ENCODE measurements at places on chromosomes 13 and 19. TPM values are rescaled to one million over a fixed set of nuclear protein-coding genes. Genes with fewer than 3 reads are reported as not detected.

- no peaks in the 10 kb centered on the region for H3K36me3 ChIP-seq
- no peaks in the 10 kb centered on the region for H3K27me3 ChIP-seq
- DNase-seq = no peak
- H3K4me1 ChIP-seq = no peaks in the 10 kb centered on the region
- no peak overlapping the region for H3K27ac ChIP-seq
Observed at GRCh38 chr19:42335971-42336370, 10.5 kb downstream of the MEGF8 start.

GRCh38 chr13:20411638-20412342 is 113.9 kb downstream of the CRYL1 start:
- H3K36me3 ChIP-seq = no peaks in the 10 kb centered on the region
- peaks cover 15% of the 10 kb centered on the region for H3K4me1 ChIP-seq
- no peaks in the 10 kb centered on the region for H3K27me3 ChIP-seq
- H3K27ac ChIP-seq = no peak overlapping the region
- no peak for DNase-seq

DNA sequence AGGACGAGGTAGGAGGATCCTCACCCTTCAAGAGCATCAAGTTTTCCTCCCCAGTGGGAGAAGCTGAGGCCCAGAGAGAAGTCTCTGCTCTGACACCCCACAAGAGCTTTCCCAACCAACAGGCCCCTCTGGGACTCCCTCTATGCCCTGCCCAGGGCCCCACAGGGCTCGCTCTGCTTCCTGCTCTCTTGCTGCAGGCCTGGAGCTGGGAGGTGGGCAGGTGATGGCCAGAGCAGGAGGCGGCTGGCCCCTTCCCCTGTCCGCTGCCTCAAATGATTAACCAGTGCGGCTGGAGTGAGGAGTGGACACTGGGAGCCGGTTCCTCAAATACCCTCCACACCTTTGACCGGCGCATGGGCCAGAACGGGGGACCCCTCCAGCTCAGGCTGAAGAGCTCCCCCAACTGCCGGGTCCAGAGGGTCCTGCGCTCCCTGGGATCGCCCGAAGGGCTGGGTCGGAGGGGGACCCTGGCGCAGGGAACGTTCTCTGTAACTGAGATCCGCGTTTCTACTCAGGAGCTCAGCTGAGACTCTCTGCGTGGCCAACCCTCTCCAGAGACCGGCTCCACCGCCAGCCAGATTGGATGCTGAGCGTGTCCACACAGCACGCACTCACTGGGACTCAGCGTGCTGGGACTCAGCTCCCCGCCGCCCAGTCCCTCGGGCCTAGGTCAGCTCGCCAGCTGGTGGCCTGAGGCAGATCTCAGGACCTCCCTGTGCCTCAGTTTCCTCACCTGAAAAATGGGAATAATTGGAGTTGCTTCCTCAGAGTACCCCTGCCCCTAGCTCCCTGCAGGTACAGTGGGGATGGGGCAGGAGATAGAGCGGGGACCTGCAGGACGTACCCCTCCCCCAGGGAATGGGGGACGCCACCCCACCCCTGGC is 6.7 kb upstream of the ONECUT3 start:
- H3K4me1 ChIP-seq = peaks cover 33% of the 10 kb centered on the region
- no peak overlapping the region for H3K4me3 ChIP-seq
- H3K27me3 ChIP-seq = peaks cover 51% of the 10 kb centered on the region
- H3K27ac ChIP-seq = no peak overlapping the region
- H3K36me3 ChIP-seq = no peaks in the 10 kb centered on the region
- no peak for DNase-seq

DNA sequence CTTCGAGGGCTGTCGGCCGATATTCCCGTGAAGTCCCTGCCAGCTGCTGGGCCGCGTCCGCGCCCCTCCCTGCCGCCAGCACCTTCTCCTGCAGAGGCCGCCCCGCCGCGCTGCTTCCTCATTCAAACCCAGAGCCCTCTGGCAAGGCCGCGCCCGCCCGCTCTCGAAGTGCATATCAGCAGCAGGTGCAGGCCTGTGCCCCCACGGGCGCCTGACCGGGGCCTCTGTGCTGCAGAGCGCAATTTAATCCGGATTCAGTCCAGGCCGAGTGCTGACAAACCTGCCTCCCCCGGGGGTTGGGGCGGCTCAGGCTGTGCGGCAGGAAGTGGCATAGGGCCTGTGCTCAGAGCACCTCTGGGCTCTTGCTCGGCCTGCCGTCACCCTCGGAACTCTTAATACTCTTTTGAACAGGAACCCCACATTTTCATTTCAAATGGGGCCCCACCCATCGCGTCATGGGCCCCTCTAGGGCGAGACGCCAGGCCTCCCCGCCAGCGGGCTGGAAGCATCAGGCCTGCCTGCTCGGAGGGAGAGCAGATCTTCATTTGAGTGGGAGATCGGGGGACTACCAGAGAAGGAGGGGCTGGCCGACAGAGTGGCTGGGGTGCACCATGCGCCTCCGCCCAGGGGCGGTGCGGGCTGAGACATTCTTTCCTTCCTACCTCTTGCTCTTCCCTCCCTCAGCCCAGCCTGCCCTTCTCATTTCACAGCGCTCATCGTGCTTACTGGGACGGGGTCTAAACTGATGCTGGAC is 125.7 kb downstream of the TNFRSF19 start:
- no peaks in the 10 kb centered on the region for H3K4me1 ChIP-seq
- H3K27ac ChIP-seq = no peak overlapping the region
- H3K27me3 ChIP-seq = no peaks in the 10 kb centered on the region
- H3K36me3 ChIP-seq = no peaks in the 10 kb centered on the region

DNA sequence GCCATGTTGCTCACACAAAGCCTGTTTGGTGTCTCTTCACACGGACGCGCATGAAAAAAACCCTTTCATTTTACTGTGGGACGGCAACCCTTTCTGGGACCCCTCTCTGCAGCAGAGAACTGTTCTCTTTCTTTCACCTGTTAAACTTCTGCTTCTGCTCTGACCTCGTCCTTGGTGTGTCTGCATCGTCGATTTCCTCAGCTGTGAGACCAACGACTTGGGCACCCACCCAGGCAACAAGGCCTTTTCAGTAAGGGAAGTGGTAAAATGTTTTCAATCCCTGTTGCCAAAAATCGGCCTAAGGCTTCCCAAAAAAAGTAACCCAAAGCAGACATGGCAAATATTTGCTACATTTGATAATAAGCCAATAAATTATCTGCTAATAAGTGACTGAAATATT is 515.3 kb downstream of the IRS2 start:
- no peak for DNase-seq
- H3K27ac ChIP-seq = no peak overlapping the region
- no peaks in the 10 kb centered on the region for H3K36me3 ChIP-seq
- no peaks in the 10 kb centered on the region for H3K27me3 ChIP-seq
- no peak overlapping the region for H3K4me3 ChIP-seq
- H3K4me1 ChIP-seq = no peaks in the 10 kb centered on the region

GRCh38 chr13:59771272-59771671 is 392.5 kb downstream of the DIAPH3 start:
- H3K27me3 ChIP-seq = no peaks in the 10 kb centered on the region
- no peak overlapping the region for H3K27ac ChIP-seq

DNA sequence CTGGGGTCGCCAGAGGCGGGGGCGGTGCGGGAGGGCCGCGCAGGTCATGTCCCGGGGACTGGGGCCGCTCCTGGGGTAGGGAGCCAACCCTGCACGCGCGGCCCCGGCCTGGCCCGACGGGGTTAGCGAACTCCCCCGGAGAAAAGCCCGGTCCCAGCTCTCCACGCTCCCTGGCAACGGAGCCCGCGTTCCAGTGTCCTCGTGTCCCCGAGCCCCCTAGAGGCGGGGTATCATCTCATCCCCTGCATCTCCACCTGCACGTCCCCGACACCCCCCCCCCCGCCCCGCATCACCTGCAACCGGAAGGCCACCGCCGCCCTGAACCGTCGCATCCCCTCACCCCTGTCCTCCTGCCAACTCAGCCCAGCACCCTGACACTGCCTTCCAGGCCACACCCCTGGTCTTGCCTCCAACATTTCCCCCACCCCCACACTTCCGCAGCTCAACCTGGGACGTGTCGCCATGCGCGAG is 2.7 kb downstream of the WDR88 start:
- H3K4me3 ChIP-seq = no peak overlapping the region
- peaks cover 13% of the 10 kb centered on the region for H3K36me3 ChIP-seq
- DNase-seq = no peak
- H3K4me1 ChIP-seq = no peaks in the 10 kb centered on the region

DNA sequence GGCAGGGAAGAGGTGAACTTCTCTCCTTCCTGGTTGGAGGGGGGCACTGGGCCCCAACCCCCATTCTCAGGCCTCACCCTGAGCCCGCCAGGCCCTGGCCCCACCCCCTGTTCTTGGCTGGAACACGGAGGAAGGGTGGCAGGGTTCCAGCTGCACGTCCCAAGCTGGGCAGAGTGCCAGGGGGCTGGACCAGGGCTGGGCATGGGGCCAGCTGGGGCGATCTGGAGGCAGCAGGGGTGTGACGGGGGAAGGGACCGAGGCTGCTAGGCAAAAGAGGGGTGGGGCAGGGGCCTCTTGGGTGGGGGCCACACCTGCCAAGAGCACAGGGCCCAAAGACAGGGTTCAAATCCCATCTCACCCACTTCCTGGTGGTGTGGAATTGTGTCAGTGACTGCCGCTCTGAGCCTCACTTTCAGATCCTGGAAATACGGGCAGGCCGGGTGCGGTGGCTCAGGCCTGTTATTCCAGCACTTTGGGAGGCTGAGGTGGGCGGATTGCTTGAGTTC is 2.2 kb downstream of the HIF3A start:
- peak; percentile 97 for DNase-seq
- peak overlapping the region; percentile 60 for H3K4me3 ChIP-seq
- H3K36me3 ChIP-seq = no peaks in the 10 kb centered on the region

DNA sequence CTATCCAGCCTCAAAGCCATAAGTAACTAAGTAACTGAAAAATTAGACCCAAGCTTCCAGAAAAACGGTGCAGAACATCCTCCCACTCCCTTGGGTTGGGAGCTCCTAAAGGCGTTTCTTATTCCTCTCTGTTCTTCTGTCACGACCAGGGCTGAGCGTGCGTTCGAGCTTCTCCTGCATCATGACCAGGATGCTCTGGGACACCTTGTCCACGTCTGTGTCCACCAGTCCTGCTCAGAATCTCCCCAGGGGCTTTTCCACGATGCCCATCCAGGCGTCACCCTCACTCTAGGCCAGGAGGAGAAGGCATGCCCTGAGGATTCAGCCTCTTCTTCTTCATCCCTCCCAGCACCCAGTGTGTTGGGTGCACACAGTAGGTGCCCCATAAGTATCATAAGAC is 37.8 kb upstream of the GAS6 start:
- no peaks in the 10 kb centered on the region for H3K27me3 ChIP-seq
- no peaks in the 10 kb centered on the region for H3K4me1 ChIP-seq
- no peak overlapping the region for H3K4me3 ChIP-seq

- H3K36me3 ChIP-seq = no peaks in the 10 kb centered on the region
- no peak overlapping the region for H3K27ac ChIP-seq
- no peak for DNase-seq
- H3K4me1 ChIP-seq = peaks cover 26% of the 10 kb centered on the region
- H3K27me3 ChIP-seq = no peaks in the 10 kb centered on the region
Observed at GRCh38 chr13:39452417-39452816, 150.6 kb downstream of the LHFPL6 start.

DNA sequence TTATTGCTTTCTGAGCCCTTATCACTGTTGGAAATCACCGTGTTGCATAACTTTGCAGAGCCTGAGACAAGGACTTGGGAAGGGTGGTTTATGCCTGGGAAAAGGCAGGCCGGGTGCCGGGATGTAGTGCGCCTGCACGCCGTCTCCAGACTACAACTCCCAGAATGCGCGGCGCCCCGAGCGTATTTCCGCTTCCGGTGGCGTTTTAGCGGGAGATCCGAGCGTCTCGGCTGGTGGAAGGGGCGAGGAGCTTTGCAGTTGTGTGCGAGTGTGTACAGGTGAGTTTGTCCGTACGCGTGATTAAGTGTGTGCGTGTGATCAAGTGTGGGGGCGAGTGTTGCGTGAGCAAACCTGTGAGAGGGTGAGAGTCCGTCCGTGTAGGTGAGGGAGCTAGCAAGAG is 75.4 kb downstream of the PEG3 start:
- no peak for DNase-seq
- H3K4me3 ChIP-seq = peak overlapping the region; percentile 51
- peaks cover 6% of the 10 kb centered on the region for H3K4me1 ChIP-seq
- no peak overlapping the region for H3K27ac ChIP-seq
- no peaks in the 10 kb centered on the region for H3K36me3 ChIP-seq
- no peaks in the 10 kb centered on the region for H3K27me3 ChIP-seq

DNA sequence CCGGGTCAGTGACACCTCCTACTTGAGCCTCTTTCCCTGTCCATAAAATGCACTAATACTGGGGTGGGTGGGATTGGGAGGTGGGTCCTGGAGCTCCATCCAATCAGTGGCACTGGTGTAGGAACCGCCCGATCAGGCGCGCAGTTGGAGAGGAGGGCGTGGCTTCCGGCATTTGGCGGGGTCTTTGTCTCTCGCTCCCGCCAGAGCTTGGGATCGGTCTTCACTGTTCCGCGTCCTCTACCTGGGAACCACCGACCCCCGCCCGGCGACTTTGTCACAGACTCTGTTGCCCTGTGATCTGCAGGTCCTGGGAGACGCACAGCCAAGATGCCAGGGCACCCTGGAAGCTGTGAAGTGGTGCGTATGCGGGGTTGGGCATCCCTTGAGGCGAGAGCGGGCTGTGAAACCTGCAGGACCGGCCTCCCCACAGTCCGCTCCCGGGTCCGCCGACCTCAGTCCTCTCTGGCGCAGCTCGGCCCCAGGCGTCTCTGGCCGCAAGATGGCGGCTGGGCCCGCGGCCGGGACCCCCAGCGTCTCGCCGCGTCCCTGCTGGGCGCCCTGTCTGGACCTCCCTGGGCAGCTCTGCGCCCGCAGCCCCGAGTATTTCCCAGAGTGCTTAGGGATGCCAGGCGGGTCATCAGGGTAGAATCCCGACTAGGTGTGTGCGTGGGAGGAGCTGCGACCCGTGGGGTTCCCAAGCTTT is 41.6 kb upstream of the ZNF730 start:
- no peak for DNase-seq
- no peaks in the 10 kb centered on the region for H3K36me3 ChIP-seq
- no peak overlapping the region for H3K27ac ChIP-seq
- H3K27me3 ChIP-seq = no peaks in the 10 kb centered on the region

HCN2 gene
- 0.25 TPM for total RNA-seq

PRTN3 gene
- total RNA-seq = not detected

CEACAM3 gene
- not detected for total RNA-seq

S1PR5 gene
- 36.6 TPM for total RNA-seq

PEAK3 gene
- 2.0 TPM for total RNA-seq

PEG3 gene
- 15.2 TPM for total RNA-seq

SLC27A1 gene
- total RNA-seq = 22.1 TPM

METTL21C gene
- total RNA-seq = not detected

PSG6 gene
- total RNA-seq = not detected

ZNF599 gene
- total RNA-seq = 5.9 TPM

All from vagina (tissue), 2 donors.